ENCODE measurements at places on chromosomes 11 and 22.

DNA sequence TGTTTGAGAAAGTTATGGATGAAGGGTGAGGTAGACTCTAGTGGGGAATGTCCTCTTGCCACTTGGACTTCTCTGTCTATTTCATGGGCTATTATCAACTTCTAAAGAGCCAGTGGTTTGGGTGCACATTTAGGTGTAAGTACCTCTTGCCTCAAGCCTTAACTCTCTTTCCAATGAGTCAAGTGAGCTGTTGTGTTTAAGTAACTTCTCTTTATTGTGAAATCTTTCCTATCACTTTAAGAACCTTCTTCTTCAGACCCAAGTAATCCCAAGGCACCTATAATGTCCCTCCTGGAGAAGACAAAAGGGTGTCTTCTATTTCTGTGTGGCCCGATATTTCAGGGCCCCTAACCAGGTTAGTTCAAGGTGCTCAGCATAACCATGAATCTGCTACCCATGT, 90.5 kb upstream of the VPREB1 start:
- H3K27ac ChIP-seq, result no peak overlapping the region
- no peak overlapping the region for H3K4me3 ChIP-seq
- H3K36me3 ChIP-seq, result no peaks in the 10 kb centered on the region

GRCh38 chr11:70871881-70872280, 380.5 kb downstream of the SHANK2 start:
- no peak overlapping the region for H3K27ac ChIP-seq
- H3K4me3 ChIP-seq, result no peak overlapping the region
- H3K36me3 ChIP-seq, result no peaks in the 10 kb centered on the region
- no peak for DNase-seq
- H3K4me1 ChIP-seq, result peaks cover 16% of the 10 kb centered on the region
- H3K27me3 ChIP-seq, result no peaks in the 10 kb centered on the region

- H3K27ac ChIP-seq, result no peak overlapping the region
- no peaks in the 10 kb centered on the region for H3K27me3 ChIP-seq
- H3K4me3 ChIP-seq, result no peak overlapping the region
- no peak for DNase-seq
Measured at GRCh38 chr11:83272627-83273026, 13.5 kb downstream of the CCDC90B start.

GRCh38 chr11:34970480-34970879, 54.1 kb downstream of the PDHX start:
- no peak overlapping the region for H3K4me3 ChIP-seq
- no peak for DNase-seq
- H3K36me3 ChIP-seq, result peaks cover 5% of the 10 kb centered on the region
- H3K4me1 ChIP-seq, result peaks cover 2% of the 10 kb centered on the region
- H3K27me3 ChIP-seq, result no peaks in the 10 kb centered on the region

GRCh38 chr11:77468527-77468926, 5.4 kb downstream of the PAK1 start:
- peaks cover 64% of the 10 kb centered on the region for H3K4me1 ChIP-seq
- H3K27ac ChIP-seq, result peak overlapping the region; percentile 96
- peak overlapping the region; percentile 62 for H3K4me3 ChIP-seq
- no peaks in the 10 kb centered on the region for H3K36me3 ChIP-seq
- no peaks in the 10 kb centered on the region for H3K27me3 ChIP-seq

- no peak for DNase-seq
- no peak overlapping the region for H3K4me3 ChIP-seq
- peaks cover 27% of the 10 kb centered on the region for H3K4me1 ChIP-seq
- H3K27ac ChIP-seq, result no peak overlapping the region
Measured at GRCh38 chr11:120522021-120522420, 10.5 kb downstream of the GRIK4 start.

- no peak overlapping the region for H3K27ac ChIP-seq
- DNase-seq, result no peak
- H3K36me3 ChIP-seq, result no peaks in the 10 kb centered on the region
- H3K4me3 ChIP-seq, result no peak overlapping the region
- no peaks in the 10 kb centered on the region for H3K27me3 ChIP-seq
Measured at GRCh38 chr11:1219834-1220815, 2.7 kb upstream of the MUC5B start.

GRCh38 chr11:87603887-87604286, 566.2 kb downstream of the TMEM135 start:
- no peaks in the 10 kb centered on the region for H3K4me1 ChIP-seq
- no peaks in the 10 kb centered on the region for H3K27me3 ChIP-seq
- DNase-seq, result no peak

DNA sequence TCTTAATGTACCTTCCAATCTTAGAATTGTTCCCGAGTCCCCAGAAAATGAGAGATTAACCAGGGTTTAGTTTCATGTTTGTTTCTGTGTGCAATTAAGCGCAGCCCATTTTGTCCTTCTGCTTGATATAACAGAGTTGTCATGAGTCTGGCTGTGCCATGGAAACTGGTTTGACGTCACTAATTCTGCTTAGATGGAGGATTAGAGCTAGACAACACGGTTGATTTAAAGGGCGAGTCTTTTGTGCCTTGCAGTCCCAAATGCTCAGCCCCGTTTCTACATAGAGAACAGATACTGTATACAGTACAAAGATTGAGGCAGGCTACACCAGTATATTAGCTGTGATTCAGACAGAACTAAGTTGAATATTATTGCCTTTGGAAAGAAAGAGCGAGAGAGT, 45.5 kb upstream of the ALKBH3 start:
- H3K27me3 ChIP-seq, result no peaks in the 10 kb centered on the region
- H3K27ac ChIP-seq, result no peak overlapping the region
- no peaks in the 10 kb centered on the region for H3K4me1 ChIP-seq
- H3K4me3 ChIP-seq, result no peak overlapping the region
- peaks cover 12% of the 10 kb centered on the region for H3K36me3 ChIP-seq

DNA sequence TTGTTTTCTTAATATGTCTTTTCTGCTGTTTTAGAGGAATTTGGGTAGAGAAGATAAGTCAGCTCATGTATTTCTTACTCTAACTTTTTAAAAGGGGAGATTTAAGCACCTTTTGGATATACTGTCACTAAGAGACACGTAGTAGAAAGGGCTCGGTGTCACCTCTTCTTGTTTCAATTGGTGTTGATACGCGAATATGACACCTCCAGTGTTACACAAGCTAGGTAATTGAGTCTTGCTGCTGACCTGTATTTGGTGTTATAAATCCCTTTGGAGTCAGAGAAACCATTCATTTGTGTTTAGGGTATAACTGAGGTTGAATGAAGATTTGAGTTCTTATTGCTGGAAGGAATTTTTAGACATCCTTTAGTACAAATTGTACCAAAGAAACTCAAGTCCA, 25.6 kb downstream of the FAR1 start:
- no peak for DNase-seq
- H3K27ac ChIP-seq, result no peak overlapping the region
- H3K36me3 ChIP-seq, result peaks cover 5% of the 10 kb centered on the region
- H3K27me3 ChIP-seq, result no peaks in the 10 kb centered on the region
- H3K4me3 ChIP-seq, result no peak overlapping the region

Measured in GM23338 (cell line).